ENCODE measurements at places on chromosomes 4 and X.

DNA sequence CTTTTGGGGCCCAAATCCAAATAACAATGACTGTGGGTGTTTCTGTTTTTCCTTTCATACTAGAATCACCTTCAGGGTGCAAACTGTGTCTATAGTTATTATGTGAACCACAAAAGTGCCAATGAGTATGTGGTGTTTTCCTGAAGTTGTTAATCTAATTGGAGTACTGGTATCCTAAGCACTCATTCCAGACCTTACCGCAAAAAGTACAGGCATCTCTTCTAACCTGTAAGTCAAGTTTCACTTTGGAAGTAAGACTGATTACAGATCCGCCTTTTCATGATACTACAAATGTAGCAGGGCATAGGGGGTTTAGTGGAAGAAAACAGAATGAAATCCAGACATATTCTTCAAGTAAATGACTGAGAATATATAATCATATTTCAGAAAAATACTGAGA, 16.1 kb downstream of the COQ2 start:
- no peak for DNase-seq

- DNase-seq: no peak
These were observed 31.5 kb downstream of the PALLD start for GRCh38 chr4:168528131-168528949.

- DNase-seq: no peak
These were observed 710.6 kb upstream of the HS3ST1 start for GRCh38 chr4:12139296-12139695.

GRCh38 chrX:5236096-5236495, 992.6 kb downstream of the NLGN4X start:
- no peak for DNase-seq

- DNase-seq: no peak
These were observed 80.7 kb downstream of the FHIP1A start for GRCh38 chr4:151489462-151490203.

DNA sequence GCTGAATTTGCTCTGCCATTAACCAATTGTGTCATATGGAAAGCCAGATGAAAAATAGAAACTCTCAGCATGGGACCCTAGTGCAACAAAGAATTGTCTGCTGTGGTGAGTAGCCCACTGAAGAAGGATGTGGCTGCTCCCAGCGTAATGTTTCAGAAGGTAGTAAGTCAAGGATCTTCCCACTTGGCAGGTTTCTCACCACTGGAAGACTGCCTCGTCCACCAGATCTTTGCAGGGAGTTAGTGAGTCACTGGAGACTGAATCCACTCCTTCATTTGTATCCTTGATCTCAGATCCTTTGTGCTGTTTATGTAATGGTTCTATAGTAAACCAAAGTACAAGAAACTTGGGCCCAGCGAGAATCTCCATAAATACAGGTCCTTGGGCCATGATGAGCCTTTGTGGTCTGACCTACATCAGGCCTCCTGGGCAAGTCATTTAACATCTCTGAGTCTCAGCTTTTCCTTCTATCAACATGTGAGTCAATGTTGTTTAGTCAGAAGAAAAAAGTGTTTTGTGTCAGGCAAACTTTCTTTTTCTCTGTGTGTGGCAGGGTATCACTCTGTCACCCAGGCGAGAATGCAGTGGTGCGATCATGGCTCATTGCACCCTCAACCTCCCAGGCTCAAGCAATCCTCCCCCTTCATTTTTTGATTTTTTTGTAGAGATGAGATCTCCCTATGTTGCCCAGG, 78.0 kb upstream of the CCDC160 start:
- no peak for DNase-seq

GRCh38 chr4:47690611-47691010, 147.3 kb downstream of the CORIN start:
- no peak for DNase-seq

GRCh38 chr4:183674153-183674552, 15.1 kb downstream of the TRAPPC11 start:
- DNase-seq: no peak

- no peak for DNase-seq
These were observed 375 bp downstream of the FGFR3 start for GRCh38 chr4:1793496-1793840.
